ENCODE measurements at places on chromosomes 11 and 22. TPM values are rescaled to one million over a fixed set of nuclear protein-coding genes. Genes with fewer than 3 reads are reported as not detected.

Gene NDUFV1
- 145 TPM for total RNA-seq

Gene TRIM51
- not detected for total RNA-seq

Gene AQP11
- 0.39 TPM for total RNA-seq

Gene MYBPC3
- not detected for total RNA-seq

Gene CATSPERZ
- total RNA-seq: not detected

Gene C11orf42
- total RNA-seq: not detected

Gene OR8A1
- not detected for total RNA-seq

Gene DDIAS
- 0.62 TPM for total RNA-seq

Gene CCDC73
- total RNA-seq: not detected

Gene GGTLC2
- not detected for total RNA-seq

Gene JAML
- total RNA-seq: not detected

Gene LDHAL6A
- total RNA-seq: not detected

Gene CYB5R2
- total RNA-seq: 12.7 TPM

Gene CNTF
- total RNA-seq: 0.73 TPM

Gene TSPAN18
- total RNA-seq: 1.2 TPM

Gene RAG2
- not detected for total RNA-seq
